Stimulated activated CD4-positive, alpha-beta T cell treated with anti-CD3 and anti-CD28 coated beads, Interleukin-1b, Interleukin-23, amount 100 ng/mL, for 4 hours (primary cell): ENCODE measurements at places on chromosomes 2 and 18.
A peak's percentile ranks its signal among the peaks of the same experiment; 100 is the strongest.

GRCh38 chr2:109136542-109136941 is 7.5 kb downstream of the SH3RF3 start:
- DNase-seq, result no peak

- DNase-seq, result no peak
Observed at GRCh38 chr2:120255986-120256650, 3.5 kb downstream of the RALB start.

GRCh38 chr2:61950571-61951315 is 45.3 kb downstream of the COMMD1 start:
- no peak for DNase-seq

- no peak for DNase-seq
Observed at GRCh38 chr18:63319383-63320122, at the start of gene BCL2. TSS of gene BCL2 (minus strand) at chr18:63319769.

DNA sequence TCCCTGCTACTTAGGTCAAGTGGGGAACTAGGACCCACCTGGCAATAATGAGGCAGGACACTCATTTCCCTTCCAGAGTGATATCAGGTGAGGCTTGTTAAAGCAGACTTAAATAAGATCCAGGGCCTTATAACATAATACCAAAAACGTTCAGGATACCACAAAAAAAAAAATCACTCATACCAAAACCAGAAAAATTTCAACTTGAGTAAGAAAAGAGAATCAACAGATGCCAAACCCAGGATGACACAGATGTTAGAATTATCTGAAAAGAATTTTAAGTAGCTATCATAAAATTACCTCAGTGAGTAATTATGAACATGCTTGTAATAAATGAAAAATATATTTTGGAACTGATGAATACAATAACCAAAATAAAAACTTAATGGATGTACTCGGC is 255.6 kb upstream of the OSR1 start:
- no peak for DNase-seq

DNA sequence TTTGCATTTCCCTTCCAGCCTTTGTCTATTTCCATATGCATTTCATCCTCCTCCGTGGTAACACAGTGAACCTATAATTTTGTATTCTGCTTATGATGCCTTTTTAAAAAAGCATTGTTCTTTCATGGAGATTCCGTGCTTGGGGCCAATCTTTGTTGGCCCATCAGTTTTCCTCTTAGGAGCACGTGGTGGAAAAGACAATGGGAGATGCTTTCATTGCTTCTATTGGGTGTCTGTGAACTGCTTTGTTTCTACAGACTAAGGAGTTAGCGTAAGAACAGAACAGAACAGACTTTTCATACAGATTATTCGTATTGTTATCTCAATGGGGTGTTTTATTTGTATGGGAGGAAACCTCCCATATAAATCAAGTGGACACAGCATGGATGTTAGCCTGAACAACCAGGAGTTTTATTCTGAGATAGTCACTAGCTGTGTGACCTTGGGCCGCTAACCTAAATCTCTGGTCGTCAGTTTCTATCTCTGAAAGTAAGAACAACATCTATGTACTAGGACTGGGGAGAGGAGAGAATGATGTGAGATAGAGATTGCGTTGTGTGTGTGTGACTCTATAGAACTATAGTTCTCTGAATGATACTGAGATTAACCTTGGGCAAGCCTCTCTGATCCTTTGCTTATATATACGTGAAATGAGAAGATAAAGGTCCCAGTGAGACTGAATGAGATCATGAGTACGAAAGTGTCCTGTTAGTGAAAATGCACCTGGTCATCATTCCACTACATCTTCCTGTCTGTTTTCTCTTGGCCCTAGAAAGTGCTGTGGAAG is 22.9 kb upstream of the YWHAQ start:
- DNase-seq, result no peak

DNA sequence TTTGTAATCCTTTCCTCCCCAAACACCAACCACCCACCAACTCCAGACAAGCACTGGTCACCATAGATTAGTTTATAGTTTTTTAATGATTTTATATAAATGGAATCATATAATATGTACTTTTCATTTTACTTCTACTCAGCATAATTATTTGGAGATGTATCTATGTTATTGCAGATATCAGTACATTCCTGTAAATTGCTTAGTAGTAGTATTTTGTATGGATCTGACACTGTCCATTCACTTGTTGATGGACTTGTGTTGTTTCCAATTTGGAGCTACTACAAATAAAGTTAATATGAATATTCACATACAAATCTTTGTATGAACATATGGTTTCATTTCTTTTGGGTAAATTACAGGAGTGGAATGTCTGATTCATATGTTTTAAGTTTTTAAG is 31.0 kb downstream of the ZC3H15 start:
- no peak for DNase-seq

- no peak for DNase-seq
Observed at GRCh38 chr2:10678225-10678624, 11.6 kb downstream of the NOL10 start.

DNA sequence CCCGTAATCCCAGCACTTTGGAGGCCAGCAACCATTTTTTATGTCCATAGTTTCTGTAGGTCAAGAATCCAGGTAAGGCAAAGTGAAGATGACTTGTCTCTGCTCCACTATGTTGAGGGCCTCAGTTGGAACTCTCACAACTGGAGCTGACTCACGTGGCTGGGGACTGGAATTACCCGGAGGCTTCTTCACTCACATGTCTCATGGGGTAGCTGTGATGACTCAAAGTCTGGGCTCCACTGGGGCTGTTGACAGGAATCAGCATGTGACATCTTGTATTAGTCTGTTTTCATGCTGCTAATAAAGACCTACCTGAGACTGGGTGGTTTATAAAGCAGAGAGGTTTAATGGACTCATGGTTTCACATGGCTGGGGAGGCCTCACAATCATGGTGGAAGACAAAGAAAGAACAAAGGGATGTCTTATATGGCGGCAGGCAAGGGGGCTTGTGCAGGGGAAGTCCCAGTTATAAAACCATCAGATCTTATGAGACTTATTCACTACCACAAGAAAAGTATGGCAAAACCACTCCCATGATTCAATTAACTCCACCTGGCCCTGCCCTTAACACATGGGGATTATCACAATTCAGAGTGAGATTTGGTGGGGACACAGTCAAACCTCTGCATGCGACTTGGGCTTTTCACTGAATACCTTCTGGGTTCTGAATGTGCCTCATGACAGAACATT is 7.8 kb upstream of the PPP1R1C start:
- no peak for DNase-seq

DNA sequence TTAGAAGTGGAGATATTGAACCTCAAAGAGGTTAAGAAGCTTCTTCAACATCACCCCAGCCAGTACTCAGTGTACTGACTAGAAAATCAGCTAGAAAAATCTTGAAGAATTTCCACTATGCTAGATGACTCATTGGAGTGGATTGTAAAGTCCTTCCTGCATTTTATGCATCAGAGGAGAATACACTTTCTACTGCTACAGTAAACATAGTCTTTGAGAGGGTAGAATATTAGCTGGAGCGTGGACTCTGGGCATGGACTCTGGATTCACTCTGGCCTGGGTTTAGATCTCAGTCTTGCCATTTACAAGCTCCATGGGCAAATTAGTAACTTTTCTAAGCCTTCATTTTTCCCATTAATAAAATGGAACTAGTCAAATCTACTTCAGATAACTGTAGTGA is 215.9 kb downstream of the IRS1 start:
- DNase-seq, result no peak

GRCh38 chr2:174205562-174205961 is 42.8 kb downstream of the OLA1 start:
- DNase-seq, result no peak

DNA sequence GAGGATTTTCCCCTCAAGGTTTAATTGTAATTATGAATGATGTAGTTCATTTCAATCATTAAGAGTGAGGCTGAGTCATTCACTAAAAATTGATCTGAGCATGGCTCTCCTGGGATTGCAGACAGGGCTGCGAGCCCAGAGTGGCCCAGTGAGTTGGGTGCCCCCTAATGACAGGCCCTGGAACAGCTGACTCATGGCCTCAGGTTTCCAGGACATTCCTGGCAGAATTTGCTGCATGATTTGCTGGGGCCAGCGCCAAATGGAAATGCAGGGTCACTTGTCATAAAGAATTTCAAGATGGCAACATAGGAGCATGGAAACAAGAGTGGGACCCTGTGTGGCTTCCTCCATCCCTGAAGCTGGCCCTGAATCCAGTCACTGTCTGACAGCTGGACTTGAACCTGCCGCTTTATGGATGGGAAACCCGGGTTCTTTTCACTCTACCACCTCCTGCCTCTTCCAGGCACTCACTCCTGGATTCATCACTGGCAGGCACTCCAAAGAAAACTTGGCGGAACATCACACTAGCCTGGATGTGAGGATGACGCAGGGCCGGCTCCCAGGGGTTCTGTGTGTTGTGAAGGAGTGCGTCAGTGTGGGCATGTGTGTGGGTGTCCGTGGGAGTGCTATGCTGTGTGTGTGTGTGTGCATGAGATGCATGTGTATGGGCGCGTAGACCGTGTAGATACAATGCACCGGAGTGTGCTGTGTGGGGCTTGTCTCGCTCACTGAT is 15.2 kb downstream of the OTOF start:
- DNase-seq, result no peak

DNA sequence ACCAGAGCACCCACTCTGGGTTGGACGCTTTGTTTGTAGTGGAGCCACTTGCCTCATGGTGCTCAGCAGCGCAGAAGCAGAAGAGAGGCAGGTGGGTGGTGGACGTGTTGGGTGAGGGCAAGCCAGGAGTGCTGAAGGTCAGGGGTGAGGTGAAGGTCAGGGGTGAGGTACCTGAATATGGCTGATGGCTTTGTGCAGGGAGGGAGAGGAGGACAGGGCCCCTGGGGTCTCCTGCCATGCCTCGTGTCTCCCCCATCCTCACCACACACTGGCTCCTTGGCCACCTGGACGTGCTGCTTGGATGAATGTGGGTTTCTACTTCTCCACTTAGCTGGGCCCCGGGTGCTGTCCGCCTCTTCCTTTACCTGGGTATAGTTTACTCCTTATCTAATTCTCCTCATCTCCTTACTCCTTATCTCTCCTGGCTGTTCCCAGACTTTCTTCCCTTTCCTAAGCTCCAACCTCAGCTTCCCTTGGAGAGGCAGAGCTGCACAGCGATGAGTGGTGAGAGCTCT is 68.1 kb downstream of the DYSF start:
- no peak for DNase-seq

GRCh38 chr2:58019229-58019628 is 27.4 kb upstream of the VRK2 start:
- DNase-seq, result no peak

DNA sequence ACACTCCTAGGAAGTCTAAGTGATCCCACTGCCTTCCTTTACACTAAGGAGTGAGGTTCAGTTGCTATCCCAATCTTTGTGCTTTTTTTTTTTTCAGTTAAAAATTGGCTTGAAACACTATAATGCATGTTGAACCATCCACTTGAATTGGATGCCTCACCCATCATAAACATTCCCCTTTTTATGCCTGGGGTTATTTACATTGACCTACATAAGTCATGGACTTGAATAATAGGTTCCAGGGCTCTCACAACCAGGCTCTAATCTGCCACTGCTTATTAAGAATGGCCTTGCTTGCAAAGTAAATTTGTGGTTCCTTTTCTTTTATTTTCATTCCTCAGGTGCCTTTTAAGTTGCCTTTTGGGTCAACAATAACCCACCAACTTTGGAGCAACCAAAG is 236.1 kb upstream of the MEIS1 start:
- no peak for DNase-seq

GRCh38 chr2:235300368-235301201 is 193.3 kb upstream of the AGAP1 start:
- no peak for DNase-seq

GRCh38 chr18:48339692-48340091 is 69.5 kb downstream of the ZBTB7C start:
- DNase-seq, result no peak

DNA sequence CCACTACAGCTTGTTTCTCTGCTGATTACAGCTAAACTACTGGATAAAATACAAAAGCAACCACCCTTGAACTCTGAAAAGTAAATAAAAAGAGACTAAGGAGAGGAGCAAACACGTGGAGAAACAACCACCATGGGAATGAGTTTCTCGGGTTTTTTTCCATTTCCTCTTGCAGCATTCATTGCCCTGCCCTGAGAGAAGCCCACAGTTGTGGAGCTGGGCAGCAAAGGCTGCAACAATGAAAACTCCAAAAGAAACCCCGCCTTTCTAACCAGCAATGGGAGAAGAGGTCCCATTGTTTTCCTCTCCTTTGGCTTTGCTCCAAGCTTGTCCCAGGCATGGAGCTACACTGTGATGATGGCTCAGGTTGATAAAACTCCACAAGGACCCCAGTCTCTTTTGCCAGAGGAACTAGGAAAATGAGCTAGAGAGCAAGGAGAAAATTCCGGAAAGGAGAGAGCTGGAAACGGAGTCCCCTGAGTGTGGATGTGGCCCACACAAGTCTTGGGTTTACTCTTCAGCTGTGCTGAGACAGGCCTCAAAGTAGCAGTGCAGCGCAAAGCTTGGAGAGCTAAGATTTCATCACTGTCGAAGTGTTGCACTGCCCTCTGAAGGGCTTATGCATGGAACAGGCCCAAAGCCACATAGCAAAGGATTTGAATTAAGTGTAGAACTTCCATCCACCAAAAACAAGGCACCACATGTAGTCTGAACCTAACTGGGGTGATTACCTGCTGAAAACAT is 20.9 kb downstream of the NAPG start:
- no peak for DNase-seq

DNA sequence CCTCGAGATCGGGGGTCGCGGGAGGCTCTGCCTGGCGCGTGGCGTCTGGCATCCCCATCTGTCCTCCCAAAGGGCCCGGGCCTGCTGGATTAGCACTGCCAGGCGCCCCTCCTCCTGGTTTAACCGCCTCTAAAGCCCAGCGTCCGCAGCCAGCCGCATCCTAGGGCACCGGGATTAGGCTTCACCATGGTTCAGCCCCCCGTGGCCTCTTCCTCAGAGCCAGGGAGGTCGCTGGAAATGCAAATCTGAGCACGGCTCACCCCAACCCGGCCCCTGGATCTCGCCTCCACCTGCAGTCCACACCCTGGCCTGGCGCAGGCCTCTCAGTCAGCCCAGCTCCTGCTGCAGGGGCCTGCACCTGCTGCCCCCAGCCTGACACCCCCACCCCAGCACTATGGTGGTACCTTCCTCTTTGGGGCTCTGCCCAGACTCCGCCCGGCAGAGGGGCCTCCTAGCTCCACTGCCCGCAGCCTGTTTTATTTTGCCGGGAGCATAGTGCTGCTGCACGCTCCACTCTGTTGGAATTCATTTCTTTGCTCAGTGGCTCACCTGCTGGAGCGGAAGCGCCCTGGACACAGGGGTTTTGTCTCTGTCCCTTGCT is 13.2 kb downstream of the PRELID3A start:
- DNase-seq, result no peak

- DNase-seq, result peak; percentile 34
Observed at GRCh38 chr2:126886211-126886915, 12.3 kb upstream of the TEX51 start.

GRCh38 chr2:148209603-148210002 is 188.7 kb downstream of the MBD5 start:
- no peak for DNase-seq
